ENCODE measurements at places on chromosomes 5 and 9. TPM values are rescaled to one million over a fixed set of nuclear protein-coding genes. Genes with fewer than 3 reads are reported as not detected.

LURAP1L gene
- not detected for polyA plus RNA-seq

RNF183 gene
- polyA plus RNA-seq, result not detected

C1QTNF3 gene
- 0.52 TPM for polyA plus RNA-seq

DNA sequence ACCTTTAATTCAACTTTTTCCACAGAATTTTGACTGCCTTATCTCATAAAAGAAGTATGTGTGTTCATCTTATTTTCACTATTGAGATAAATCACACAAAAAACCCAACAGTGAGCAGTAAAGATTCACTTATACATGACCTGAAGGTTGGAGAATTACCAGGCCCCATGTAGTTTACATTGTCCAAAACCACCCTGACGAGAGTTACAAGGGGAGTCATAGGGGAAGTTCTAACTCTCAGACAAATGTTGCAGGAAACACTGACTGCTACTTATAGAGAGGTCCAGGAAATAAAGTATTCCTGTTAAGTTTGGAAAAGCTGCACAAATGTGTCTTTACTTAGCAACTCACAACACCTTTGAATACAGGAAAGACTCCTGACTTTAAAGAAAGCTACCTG is 14.1 kb downstream of the SPATA9 start:
- DNase-seq, result no peak

GRCh38 chr5:37554938-37555337 is 175.8 kb downstream of the WDR70 start:
- no peak for DNase-seq

DNA sequence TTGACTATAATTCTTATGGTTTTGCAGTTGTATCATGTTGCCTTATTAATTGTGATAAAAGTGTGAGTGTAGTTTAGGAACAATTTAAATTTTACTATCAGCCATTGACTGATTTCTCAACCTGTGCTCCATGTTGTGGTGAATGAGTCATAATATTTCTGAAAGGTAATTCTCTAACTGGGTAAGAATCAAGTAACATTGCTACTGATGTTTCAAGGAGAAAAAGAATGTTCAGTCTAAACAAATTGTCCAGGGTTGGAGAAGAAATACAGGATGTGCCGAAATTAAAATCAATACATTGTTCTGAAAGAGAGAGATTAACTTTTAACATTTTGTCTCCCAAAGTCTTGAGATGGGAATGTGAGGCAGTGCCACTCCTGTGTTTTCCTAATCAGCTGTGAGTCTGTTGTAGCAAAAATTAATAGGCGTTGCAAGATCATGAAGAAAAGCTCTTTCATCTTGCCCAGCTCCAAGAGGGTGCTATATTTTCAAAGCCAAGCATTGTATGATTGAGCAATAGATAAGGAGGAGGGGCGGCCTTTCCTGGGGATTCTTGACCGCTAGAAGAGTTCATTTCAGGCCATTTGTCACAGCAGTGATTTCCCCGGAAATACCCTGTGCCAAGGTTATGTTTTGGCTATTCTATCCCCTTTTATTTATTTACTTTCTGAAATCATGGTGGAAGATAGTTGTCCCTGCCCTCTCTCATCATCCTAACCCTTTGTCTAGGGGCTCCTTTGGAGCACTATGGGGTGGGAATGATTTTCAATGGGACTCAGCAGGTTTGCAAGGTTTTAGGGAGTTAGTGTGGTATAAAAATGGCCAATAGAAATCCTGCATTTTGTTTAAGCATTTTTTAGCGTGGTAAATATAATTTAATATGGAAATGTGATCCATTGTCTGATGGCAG is 151.6 kb downstream of the FOCAD start:
- DNase-seq, result no peak

DNA sequence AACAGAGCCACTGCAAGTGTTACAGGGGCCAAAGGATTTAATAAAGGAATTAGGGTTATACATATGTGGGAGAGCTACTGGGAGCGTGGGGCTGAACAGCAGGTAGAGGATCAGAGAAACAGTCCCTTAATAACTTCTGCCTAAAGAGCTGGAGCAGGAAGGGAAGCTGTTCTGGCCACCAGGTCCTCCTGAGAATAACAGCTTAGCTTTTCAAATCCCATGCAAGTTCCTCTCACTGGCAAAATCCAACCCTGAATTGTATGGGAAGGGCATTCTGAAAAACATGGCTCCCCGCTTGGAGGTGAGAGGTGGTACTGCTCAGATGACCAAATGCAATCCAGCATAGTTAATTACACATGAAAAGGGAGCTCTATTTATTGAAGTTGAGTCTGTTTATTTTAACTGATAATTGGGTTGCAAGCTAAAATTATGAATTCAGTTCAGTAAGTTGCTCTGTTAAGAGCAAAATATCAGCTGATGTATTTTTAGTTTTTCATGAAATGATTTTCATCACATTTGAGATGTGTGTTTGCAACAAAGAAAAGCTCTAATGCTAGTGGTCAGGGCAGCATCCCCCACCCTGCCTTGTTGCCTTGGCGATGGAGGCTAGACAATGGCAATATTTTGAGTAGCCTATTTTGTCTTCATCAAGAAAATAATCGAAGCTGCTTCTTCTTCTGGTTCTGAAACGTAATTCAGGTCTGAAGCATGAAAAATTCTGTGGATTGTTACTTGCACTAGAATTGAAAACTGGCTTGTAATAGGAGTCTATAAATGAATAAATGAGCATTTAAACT is 58.4 kb upstream of the SH3GL2 start:
- DNase-seq, result no peak

DNA sequence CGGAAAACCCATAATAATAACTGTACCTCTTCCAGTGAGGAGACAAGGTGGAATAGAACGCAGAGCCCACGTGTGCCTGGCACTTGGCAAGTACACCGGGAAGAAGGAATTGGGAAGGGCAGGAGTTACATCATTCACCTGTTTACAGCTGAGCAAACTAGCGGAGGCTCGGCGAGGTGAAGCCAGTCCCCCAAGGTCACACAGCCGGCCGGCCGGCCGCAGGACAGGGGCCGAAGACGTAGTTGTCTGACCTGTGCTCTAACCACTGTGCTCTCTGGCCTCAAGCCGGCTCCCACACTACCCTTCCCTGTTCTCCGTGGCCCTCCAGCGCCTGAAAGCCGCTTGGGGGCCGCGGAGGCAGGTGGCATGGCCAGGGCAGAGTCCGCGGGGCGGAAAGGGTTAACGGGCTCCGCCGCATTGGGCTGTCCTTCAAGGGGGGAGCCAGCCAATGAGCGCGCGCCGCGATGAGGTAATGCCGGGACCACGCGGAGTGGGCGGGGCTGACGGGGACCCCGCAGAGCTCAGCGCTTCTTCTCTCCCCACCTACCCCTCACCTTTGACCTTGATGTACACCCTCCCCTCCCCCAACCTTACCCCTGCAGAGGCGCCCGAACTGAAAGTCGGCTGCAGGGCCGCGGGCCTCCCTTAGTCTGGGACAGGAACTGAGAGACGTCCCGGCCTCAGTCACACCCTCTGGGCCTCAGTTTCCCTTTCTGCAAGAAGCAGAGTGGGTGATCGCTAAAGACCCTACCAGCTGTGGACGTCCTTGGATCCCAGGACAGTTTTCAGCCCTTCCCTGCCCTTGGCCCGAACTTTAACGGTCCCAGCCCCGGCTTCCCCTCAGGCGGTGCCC is 125.1 kb downstream of the C9orf50 start:
- DNase-seq, result peak; percentile 64

DNA sequence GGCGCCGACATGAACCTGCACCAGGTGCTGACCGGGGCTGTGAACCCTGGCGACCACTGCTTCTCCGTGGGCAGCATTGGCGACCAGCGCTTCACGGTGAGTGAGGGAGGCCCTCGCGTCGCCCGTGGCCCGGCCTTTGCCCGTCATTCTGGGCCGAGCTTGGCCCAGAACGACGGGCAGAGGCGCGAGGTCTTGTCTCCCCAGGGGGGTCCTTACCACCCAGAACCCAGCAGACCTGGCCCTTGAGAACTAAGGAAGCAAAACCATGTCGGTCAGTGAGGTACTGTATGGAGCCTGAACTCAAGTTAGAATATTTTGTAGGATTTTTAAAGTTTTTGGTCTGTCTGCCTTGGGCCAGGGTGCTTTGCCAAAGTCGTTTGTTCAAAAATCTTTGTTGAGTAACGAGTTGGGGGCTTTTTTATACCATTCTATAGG is 691 bp downstream of the DMXL1 start:
- no peak for DNase-seq

- DNase-seq, result peak; percentile 10
Measured at GRCh38 chr9:19493174-19493811, 84.5 kb downstream of the ACER2 start.

DNA sequence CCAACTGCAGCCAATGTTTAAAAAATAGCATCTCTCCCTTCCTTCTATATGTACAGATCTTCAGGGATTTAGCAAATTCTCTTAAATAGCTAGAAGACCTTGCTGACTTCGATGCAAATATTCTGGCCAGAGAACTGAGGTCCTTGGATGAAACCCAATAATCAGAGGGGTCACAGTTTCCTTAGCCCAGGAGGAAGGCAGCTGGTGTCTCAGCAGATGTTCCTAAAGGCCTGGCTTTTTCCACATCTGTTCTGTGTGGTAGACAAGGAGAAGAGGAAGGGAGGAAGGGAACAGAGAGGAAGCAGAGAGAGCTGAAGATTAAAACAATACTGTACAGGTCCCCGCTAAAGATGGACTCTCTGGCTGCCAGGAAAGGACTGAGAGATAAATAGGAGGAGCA is 33.1 kb downstream of the BOD1 start:
- no peak for DNase-seq

DNA sequence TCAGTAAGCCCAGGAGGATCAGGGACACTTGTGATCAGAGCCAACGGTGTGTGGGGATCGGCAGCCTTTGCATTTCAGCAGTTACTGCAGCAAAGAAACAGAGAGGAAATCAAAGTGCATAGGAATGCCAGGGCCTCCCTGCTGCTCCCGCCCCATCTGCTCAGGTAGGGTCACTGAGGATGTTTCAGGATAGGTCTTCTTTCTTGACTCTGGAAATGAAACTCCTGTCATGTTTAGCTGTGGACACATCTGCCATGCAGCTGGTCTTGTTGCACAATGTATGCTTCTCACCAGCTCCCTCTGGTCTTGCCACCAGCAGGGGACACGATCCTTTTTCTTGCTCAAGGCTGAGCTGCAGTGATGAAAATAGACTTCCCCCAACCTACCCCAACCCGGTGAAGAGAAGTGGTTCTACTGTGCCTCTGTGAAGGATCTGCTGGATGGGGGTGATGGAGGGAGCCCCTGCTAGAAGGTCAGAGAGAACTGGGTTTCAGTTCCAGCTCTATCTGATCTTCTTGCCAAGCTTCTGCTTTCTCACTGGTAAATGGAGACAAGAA is 185.2 kb upstream of the KLF4 start:
- DNase-seq, result no peak

GRCh38 chr5:133304707-133305216 is 252.9 kb downstream of the HSPA4 start:
- no peak for DNase-seq
